Psoas muscle (tissue), 8 donors: ENCODE measurements at places on chromosomes 2 and 18.

DNA sequence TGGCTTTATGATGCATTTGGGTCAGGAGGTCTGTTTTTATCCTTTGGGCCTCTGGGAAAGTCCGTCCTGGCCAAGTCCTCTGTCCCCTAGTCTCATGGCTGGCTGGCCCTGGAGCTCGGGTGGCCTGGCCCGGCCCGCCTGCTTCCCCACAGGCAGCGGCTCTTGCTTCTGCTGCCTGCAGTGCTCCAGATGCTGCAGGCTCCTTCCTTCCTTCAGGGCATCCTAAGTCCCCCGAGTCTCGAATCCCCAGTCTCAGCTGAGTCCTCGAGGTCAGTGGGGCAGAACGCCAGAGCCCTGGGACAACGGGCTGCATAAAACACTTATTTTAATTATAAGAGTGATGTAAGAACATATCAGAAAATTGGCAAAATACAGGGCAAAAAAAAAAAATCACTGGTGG lies 71.2 kb downstream of the HPCAL1 start:
- DNase-seq = no peak
- no peaks in the 10 kb centered on the region for H3K36me3 ChIP-seq
- H3K27ac ChIP-seq = no peak overlapping the region
- no peaks in the 10 kb centered on the region for H3K27me3 ChIP-seq
- H3K4me1 ChIP-seq = no peaks in the 10 kb centered on the region
- H3K4me3 ChIP-seq = no peak overlapping the region

DNA sequence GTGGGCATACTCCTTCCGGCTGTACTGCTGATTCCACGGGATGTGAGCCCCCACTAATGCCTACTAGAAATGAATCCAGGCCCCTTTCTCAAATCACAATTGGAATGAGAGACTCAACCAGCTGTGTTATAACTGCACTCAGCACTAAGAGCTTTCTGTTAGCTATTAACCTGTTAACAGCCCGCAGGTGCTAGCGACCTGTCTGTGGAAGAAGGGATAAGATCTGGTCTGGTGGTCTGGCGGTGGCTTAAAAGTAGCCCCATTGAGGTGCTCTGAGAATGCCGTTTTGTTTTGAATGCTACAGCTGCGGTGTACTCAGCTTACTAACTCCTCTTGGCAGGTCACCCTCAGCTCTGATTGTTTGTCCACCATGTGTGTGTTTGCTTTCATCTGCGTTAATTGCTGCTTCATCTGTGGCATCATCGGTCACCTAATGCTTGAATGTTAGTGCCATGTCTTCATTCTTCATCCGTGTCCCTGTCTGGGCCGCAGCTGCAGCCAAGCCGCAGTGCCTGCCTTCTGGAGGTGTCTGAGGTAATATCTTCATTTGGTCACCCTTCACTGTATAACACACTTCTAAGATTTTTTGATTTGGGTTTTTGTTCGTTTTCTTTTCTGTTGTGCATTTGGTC lies 16.3 kb downstream of the RAB12 start:
- DNase-seq = no peak
- H3K27me3 ChIP-seq = no peaks in the 10 kb centered on the region
- peak overlapping the region; percentile 46 for H3K4me3 ChIP-seq
- peak overlapping the region; percentile 85 for H3K27ac ChIP-seq
- no peaks in the 10 kb centered on the region for H3K36me3 ChIP-seq
- peaks cover 87% of the 10 kb centered on the region for H3K4me1 ChIP-seq

GRCh38 chr2:222038067-222038802 lies 260.6 kb downstream of the PAX3 start:
- no peak overlapping the region for H3K27ac ChIP-seq
- no peaks in the 10 kb centered on the region for H3K36me3 ChIP-seq
- H3K27me3 ChIP-seq = no peaks in the 10 kb centered on the region
- H3K4me3 ChIP-seq = no peak overlapping the region

- no peak overlapping the region for H3K27ac ChIP-seq
- no peaks in the 10 kb centered on the region for H3K36me3 ChIP-seq
- no peak overlapping the region for H3K4me3 ChIP-seq
- H3K27me3 ChIP-seq = no peaks in the 10 kb centered on the region
These were observed 447.0 kb upstream of the TCF4 start for GRCh38 chr18:56034949-56035348.

GRCh38 chr2:68236876-68237275 lies 15.5 kb downstream of the PPP3R1 start:
- H3K36me3 ChIP-seq = no peaks in the 10 kb centered on the region
- H3K4me1 ChIP-seq = peaks cover 85% of the 10 kb centered on the region
- no peak overlapping the region for H3K4me3 ChIP-seq
- DNase-seq = no peak
- no peaks in the 10 kb centered on the region for H3K27me3 ChIP-seq

GRCh38 chr2:152823905-152824304 lies 105.5 kb downstream of the ARL6IP6 start:
- no peak for DNase-seq
- H3K27me3 ChIP-seq = no peaks in the 10 kb centered on the region
- H3K27ac ChIP-seq = no peak overlapping the region
- no peak overlapping the region for H3K4me3 ChIP-seq
- no peaks in the 10 kb centered on the region for H3K4me1 ChIP-seq

DNA sequence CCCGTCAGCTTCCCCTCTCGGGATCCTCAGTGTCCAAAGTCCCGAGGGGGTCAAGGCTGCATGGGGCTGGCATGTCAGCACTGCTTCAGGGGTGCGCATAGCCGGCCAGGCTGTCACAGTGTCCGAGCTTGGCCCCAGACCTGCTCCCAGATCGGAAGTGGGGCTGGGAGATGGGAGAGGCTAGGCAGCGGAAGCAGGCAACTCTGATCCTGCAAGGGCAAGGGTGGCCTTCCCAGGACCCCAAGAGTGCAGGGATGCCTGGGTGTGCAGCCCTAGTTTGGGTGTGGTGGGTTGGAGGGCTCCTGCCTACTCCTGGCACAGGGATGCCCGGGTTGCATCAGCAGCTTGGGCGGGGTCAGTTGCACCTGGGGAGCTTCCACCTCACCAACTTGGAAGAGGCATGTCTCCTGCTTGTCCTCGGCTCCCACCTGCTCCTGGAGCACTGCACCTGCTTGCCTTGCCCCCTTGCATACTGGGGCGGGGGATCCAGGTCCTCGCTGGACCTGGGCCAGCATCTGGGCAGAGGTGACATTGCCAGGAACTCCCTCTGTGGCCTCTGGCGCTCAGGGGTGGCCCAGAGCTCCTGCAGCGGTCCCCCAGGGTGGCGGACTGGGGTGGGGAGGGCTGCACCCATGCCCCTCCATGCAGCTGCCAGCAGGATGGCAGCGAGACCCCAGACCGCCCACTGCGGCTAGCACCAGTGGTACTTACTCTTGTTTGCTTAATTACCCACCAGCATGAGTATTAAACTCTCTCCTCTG lies 41.3 kb downstream of the CBLN2 start:
- no peaks in the 10 kb centered on the region for H3K4me1 ChIP-seq
- DNase-seq = peak; percentile 45
- H3K27ac ChIP-seq = no peak overlapping the region
- H3K27me3 ChIP-seq = no peaks in the 10 kb centered on the region

GRCh38 chr2:9407363-9407811 lies 15.9 kb downstream of the ITGB1BP1 start:
- H3K36me3 ChIP-seq = peaks cover 7% of the 10 kb centered on the region
- H3K27me3 ChIP-seq = no peaks in the 10 kb centered on the region
- H3K27ac ChIP-seq = no peak overlapping the region
- H3K4me3 ChIP-seq = no peak overlapping the region
- no peaks in the 10 kb centered on the region for H3K4me1 ChIP-seq

DNA sequence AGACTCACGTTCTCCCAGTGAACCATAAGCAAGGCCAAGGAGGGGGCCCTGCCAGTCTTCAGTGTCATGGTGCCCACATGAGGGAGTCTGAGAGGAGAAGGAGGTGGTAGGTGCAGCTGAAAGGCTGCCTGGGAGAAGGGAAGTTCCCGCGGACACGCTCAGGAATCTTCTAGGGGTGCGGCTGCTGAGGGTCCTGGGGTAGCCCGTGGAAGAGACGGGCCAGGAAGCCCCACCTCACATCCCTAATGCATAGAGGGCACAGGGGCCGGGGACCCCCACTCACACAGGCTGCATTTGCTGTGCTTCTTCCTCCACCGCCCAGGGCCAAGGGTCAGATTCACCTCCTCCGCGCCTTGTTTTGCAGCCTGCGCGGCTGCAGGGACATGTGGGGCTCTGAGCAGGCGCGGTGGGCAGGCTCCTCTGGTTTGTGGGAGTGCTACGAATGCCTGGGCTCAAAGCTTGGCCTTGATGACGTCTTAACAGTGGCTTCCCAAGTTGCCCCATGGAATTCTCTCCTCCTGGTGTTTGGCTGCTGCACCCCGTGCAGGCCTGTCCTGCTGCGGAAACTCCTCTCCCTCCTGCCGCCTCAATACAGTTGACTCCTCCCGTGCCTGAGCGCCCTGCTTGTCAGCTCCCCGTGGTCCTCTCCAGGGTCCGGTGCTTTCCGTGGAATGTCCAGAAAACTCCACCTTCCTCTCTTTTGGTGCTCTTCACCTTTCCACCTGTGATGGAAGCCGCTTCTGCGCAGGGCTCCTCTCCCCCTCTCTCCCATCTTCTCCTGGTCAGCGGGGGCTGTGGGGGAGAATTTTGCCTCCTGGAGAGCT lies 95.7 kb downstream of the VAPA start:
- DNase-seq = no peak
- H3K27me3 ChIP-seq = no peaks in the 10 kb centered on the region
- no peak overlapping the region for H3K4me3 ChIP-seq
- no peaks in the 10 kb centered on the region for H3K36me3 ChIP-seq

GRCh38 chr2:44579115-44579836 lies 217.5 kb downstream of the CAMKMT start:
- no peak overlapping the region for H3K4me3 ChIP-seq
- DNase-seq = no peak

DNA sequence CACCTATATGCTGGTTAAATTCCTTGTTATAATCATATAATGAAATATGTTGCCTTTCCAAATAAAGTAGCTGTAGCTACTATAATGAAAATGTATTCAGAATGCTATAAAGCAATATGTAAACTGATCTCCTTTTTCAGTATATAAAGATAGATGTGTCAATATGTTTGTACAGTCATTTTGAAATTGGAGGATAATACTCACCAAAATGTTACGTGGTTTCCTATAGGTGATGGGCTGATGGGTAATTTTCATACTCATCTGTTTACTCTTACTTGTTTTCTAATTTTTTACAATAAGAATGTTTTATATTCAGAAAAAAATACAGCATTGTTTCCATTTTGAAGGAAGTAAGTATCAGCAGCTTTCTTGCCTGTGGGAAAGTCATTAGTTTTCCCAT lies 70.2 kb downstream of the PRKRA start:
- no peak for DNase-seq
- no peaks in the 10 kb centered on the region for H3K4me1 ChIP-seq
- no peak overlapping the region for H3K27ac ChIP-seq

GRCh38 chr2:224381521-224382279 lies 20.2 kb downstream of the FAM124B start:
- no peaks in the 10 kb centered on the region for H3K27me3 ChIP-seq
- H3K36me3 ChIP-seq = no peaks in the 10 kb centered on the region
- no peak overlapping the region for H3K4me3 ChIP-seq
- no peak for DNase-seq
- peaks cover 10% of the 10 kb centered on the region for H3K4me1 ChIP-seq
- H3K27ac ChIP-seq = no peak overlapping the region

DNA sequence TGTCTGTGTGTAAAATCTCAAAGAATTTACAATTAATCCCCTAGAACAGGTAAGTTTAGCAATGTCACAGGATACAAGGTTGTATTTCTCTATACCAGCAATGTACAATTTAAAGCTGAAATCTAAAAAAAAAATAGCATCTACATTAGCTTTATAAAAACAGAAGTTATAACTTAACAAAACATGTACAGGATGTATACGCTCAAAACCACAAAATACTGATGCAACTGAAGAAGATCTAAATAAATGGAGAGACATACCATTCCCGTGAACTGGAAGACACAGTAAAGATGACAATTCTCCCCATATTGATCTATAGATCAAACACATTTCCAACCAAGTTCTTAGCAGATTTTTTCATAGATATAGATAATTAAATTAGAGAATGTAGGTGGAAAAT lies 17.5 kb upstream of the RANBP2 start:
- no peak overlapping the region for H3K27ac ChIP-seq
- peaks cover 4% of the 10 kb centered on the region for H3K4me1 ChIP-seq
- H3K27me3 ChIP-seq = no peaks in the 10 kb centered on the region
- no peak overlapping the region for H3K4me3 ChIP-seq

DNA sequence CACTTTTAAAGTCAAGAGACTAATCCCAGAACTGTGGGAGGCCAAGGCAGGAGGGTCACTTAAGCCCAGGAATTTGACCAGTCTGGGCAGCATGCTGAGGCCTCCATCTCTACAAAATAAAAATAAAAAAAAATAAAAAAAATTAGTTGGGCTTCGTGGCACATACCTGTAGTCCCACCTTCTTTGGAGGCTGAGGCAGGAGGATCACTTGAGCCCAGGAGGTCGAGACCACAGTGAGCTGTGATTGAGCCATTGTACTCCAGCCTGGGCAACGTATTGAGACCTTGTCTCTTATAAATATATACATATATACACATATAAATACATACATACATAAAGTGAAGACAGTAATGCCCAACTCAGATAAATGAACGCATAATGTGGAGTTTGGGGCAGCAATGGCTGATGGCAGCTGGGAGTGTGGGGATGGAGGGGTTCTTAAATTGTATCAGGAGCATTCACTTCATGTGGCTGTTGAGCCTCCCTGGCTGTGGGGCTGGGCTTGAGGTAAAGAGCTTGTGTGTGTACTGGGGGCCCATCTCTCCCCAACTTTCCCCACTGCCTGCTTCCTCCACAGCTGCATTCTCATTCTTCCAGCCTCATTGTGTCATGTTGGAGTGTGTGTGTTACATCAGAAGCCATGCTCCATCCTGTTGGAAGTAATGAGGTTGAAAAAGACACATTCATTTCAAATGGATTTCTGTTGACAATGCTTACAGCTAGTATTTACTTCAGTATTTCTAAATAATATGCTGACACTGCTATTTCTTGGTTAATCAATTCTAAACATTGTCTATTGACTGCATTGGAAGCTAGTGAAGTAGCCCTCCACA lies 96.5 kb upstream of the HS6ST1 start:
- H3K27me3 ChIP-seq = no peaks in the 10 kb centered on the region
- no peaks in the 10 kb centered on the region for H3K4me1 ChIP-seq
- no peak overlapping the region for H3K4me3 ChIP-seq
- no peak overlapping the region for H3K27ac ChIP-seq
- H3K36me3 ChIP-seq = no peaks in the 10 kb centered on the region

DNA sequence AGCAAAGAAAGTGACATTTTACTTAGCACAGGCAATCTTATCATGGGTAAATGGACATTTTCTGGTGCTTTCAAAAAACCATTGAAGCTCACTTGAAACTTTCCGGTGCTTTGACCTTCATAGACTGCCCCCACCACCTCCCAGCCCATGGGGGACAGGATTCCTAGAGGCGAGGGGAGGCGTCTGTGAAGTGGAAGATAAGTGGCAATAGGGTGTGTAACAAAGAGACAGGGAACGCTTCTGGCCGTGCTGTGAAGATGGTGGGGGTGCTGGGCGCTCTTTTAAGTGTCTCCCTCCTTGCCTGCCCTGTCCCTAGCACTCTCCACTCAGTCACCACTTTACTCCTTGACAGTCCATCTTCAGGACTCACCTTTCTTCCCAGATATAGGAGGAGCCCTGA lies 23.4 kb upstream of the GMPPA start:
- H3K36me3 ChIP-seq = peaks cover 90% of the 10 kb centered on the region
- DNase-seq = no peak
- H3K27ac ChIP-seq = no peak overlapping the region
- H3K27me3 ChIP-seq = no peaks in the 10 kb centered on the region
- H3K4me3 ChIP-seq = no peak overlapping the region
- H3K4me1 ChIP-seq = no peaks in the 10 kb centered on the region
